ENCODE measurements at places on chromosomes 6 and 20. TPM values are rescaled to one million over a fixed set of nuclear protein-coding genes. Genes with fewer than 3 reads are reported as not detected.

CD40 gene
- total RNA-seq, result not detected

RCAN2 gene
- total RNA-seq, result 2.3 TPM

STX11 gene
- 0.71 TPM for total RNA-seq

PAX1 gene
- not detected for total RNA-seq

TNFRSF6B gene
- not detected for total RNA-seq
